ENCODE measurements at places on chromosomes 5 and 9.

DNA sequence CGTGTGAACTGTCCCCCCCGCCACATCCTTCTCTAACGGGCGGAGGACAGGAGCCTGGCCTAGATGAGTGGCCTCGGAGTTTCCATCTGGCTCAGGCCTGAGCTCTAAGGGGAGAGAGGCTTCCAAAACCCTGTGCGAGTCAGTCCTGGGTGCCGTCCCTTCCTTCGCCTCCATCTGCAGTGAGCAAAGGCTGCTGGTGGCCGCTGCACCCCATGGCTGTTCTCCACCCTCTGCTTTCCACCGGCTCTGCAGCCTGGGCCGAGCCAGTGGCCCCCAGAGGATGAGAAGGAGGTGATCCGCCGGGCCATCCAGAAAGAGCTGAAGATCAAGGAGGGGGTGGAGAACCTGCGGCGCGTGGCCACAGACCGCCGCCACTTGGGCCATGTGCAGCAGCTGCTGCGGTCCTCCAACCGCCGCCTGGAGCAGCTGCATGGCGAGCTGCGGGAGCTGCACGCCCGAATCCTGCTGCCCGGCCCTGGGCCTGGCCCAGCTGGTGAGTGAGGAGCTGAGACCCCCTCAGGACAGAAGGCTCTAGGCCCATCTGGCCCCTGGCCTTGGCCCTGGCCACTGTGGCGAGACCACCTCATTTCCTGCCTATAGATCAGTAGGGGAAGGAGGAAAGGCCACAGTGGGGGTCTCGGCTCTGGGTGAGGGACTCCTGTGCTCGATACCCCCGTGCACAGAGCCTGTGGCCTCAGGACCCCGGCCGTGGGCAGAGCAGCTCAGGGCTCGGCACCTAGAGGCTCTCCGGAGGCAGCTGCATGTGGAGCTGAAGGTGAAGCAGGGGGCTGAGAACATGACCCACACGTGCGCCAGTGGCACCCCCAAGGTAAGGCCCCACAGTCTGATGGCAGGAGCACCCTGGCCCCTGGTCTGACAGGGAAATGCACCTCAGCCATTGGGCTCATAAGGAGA is 3.0 kb downstream of the PKN3 start:
- DNase-seq, result no peak

- no peak for DNase-seq
These were observed 9.9 kb downstream of the SLC25A25 start for GRCh38 chr9:128077847-128078503.

DNA sequence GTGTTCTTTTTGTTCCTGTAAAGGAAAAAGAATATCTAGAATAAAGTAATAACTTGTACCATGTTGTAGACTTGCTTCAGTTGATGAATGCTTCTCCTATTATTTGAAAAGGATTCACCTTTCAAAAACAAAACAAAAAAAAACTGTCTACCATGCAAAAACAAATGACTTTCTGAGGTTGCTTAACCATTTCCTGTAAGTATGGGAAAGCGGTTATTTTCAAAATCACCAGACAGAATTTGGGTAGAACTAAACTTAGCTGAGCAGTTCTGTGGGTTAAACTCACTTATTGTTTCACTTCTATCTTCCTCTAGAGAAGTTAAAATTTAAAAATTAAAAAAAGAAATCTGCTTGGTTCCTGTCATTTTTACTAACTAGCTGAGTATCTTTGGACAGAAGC is 25.2 kb downstream of the LNPEP start:
- DNase-seq, result no peak

- no peak for DNase-seq
These were observed 19.4 kb upstream of the KCNIP1 start for GRCh38 chr5:170484459-170484831.

- DNase-seq, result peak; percentile 31
These were observed at the start of gene SUSD3 for GRCh38 chr9:93058355-93059010. Gene SUSD3 (plus strand): TSS chr9:93058701. CDS start chr9:93058743, 42 bp downstream.

DNA sequence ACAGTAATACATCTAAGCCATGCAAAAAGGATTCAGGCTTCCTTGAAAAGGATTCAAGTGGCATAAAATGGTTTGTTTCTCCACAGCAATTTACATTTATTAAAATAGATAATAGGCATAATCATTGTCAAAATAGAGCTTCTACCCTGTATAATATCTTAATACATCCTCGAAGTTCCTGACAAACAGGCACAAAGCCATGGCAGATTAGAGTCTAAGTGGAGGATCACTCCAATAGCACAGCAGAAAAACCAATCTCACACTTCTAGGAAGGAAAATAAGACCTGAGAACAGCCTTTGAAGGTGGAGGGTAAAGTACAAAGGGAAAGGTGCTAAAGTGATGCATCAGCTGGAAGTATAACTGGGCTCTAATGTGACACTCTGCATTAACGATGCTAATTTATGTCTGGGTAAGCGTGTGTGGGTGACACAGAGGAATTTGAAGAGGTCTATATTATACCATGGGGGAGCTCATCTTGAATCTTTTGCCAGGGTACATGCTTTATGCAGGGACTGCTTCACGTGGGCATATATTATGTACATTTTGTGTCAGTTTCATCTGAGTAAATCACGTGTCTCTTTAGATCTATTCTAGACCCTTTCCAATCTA is 28.8 kb downstream of the PPP2R2B start:
- no peak for DNase-seq

- no peak for DNase-seq
These were observed 71.1 kb downstream of the MAPKAP1 start for GRCh38 chr9:125635888-125636287.

DNA sequence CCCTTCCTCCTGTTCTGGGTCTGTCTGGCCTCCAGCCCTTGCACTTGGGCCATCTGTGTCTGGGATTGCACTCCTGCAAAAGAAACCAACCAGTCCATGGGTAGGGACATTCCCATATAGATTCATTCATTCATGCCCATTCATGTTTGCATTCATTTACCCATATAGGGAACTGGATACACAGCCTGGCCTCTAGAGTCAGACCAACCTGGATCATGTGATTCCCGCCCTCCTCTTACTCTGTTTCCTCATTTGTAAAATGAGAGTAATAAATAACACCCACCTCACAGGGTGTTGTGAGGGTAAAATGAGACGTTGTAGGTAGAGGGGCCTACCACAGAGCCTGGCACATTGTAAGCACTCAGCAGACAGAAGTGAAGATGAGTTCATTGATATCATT is 8.5 kb downstream of the PCDH12 start:
- no peak for DNase-seq

DNA sequence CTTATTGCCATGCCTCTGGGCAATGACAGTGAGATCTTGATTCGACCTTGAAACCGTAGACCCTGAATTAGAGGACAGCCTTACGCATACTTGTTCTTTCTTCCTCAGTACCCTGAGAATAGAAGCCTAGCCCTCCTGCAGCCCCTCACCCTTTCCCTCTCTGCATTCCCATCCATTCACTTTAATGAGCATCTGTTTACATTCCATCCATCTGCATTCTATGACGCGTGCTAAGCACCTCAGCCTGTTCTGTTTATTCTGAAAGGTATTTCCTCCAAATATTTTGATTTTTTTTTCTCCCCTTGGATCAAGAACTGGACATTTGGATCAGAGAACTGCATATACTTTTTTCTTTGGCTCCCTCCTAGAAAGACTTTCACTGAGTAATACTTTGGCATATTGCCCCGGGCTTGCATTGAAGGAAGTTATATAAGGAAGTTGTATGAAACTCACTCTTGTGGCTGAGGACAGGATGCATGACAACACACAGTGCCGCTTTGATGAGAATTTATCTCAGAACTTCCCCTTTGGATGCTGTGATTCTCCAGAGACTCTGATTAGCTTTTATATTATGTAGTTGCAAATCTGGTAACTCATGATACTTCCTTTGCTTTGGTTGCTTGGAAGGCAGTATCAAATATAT is 15.7 kb downstream of the TMEM8B start:
- DNase-seq, result peak; percentile 78

GRCh38 chr9:125997196-125997823 is 250.1 kb downstream of the PBX3 start:
- DNase-seq, result no peak

GRCh38 chr5:36526537-36526936 is 79.9 kb upstream of the SLC1A3 start:
- DNase-seq, result no peak

GRCh38 chr5:24235946-24236345 is 408.8 kb downstream of the CDH10 start:
- DNase-seq, result no peak

DNA sequence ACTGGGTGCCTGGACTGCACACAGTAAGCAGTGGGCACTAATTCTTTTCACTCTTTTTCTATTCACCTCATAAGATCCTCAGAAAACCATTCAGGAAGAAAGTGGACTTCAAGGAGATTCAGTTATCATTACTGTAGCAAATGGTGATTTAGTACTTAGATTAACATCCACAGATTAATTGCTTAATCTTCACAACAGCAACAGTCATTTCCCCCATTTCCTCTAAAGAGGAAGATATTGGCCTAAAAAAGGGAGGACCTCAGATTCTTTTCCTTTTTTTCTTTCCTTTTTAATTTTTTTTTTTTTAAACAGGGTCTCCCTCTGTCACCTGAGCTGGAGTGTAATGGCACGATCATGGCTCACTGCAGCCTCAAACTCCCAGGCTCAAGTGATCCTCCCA is 64.4 kb downstream of the AUH start:
- no peak for DNase-seq

DNA sequence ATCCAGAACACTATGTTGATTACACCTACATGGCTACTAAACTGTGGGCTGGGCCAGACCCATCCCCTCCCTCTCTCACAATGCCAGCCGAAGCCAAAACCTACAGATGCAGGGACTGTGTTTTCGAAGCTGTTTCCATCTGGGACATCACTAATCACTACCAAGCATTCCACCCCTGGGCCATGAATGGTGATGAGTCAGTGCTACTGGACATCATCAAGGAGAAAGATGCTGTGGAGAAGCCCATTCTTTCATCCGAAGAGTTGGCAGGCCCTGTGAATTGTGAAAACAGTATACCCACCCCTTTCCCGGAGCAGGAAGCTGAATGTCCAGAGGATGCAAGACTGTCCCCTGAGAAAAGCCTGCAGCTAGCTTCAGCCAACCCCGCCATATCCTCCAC is 65.0 kb downstream of the ZNF462 start:
- no peak for DNase-seq

DNA sequence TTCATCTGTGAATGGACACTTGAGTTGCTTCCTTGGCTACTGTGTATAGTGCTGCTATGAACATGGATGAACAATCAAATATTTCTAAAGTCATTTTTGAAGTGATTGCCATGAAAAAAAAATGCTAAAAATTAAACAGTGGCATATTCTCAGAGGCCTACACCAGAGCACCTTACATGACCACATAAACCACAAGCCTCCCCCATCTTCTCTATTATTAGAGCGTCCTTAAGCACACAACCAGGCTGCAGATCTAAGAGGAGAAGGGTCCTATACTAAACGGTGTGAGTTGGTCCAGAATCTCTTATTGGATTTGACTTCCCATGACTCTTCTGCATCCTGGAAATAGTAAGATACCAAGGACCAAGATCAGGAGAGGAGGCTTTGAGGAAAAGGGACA is 34.3 kb downstream of the PCA3 start:
- DNase-seq, result no peak

GRCh38 chr9:111414406-111414805 is 69.8 kb downstream of the ECPAS start:
- no peak for DNase-seq

GRCh38 chr5:72245951-72246532 is 74.0 kb downstream of the MRPS27 start:
- DNase-seq, result peak; percentile 33

DNA sequence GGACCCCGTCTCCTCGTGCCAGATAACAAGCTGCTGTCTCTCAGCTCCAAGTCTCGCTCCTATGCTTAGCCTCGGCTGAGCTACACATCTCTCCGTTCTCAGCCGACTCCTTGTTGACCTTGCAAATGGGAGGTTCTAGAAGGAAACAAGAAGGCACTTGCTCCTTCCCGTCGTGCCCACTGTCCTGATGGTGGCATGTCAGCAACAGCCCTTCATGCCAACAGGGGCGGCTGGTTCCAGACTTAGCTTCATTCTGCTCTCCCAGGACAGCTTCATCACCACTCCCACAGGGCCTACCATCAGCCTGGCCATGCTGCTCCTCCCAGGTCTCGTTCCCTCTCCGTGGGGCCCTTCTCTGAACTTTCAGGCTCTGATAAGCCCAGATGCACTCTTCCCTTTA is 13.0 kb upstream of the RASGEF1C start:
- no peak for DNase-seq

- no peak for DNase-seq
These were observed 365.0 kb downstream of the TMEM232 start for GRCh38 chr5:110361471-110361870.

- no peak for DNase-seq
These were observed 19.8 kb downstream of the TTC23L start for GRCh38 chr5:34858790-34859189.

DNA sequence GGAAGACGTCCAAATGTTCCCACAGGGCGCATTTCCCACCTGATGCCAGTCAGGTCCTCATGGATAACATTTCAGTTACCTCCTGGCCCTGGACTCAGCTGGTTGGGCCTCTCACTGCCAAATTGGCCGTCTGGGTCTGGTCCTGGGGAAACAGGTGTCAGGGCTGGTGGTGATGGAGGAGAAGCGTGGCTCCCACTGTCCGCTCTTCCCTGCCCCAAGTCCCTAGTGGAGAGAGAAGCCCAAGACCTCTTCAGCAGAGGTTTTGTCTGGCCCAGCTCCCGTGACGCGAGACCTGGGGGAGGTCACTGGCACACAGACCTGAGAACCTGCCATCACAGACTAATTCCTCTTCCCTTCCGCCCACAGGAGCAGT is 27.8 kb upstream of the PRDM12 start:
- DNase-seq, result no peak

GRCh38 chr5:72067682-72068470 is 39.4 kb upstream of the MAP1B start:
- no peak for DNase-seq

GRCh38 chr5:2511126-2511525 is 240.4 kb downstream of the IRX2 start:
- DNase-seq, result no peak

GRCh38 chr9:23723672-23724071 is 102.4 kb downstream of the ELAVL2 start:
- DNase-seq, result no peak

GRCh38 chr9:136058084-136058483 is 37.0 kb downstream of the NACC2 start:
- DNase-seq, result no peak

- peak; percentile 8 for DNase-seq
These were observed 20.4 kb downstream of the IL12B start for GRCh38 chr5:159309689-159310433.

- DNase-seq, result no peak
These were observed 292.4 kb downstream of the ZNF608 start for GRCh38 chr5:124454081-124454480.

- no peak for DNase-seq
These were observed 727 bp upstream of the ADRB2 start for GRCh38 chr5:148825716-148826052.

GRCh38 chr5:176943816-176944215 is 44.7 kb upstream of the HK3 start:
- DNase-seq, result no peak

GRCh38 chr5:115599502-115599901 is 2.8 kb downstream of the TICAM2 start:
- peak; percentile 76 for DNase-seq

GRCh38 chr9:4366591-4367330 is 66.9 kb upstream of the GLIS3 start:
- peak; percentile 90 for DNase-seq
